ENCODE measurements at places on chromosomes 11 and 22. TPM values are rescaled to one million over a fixed set of nuclear protein-coding genes. Genes with fewer than 3 reads are reported as not detected.

The CCDC87 gene
- total RNA-seq = 2.0 TPM

DNA sequence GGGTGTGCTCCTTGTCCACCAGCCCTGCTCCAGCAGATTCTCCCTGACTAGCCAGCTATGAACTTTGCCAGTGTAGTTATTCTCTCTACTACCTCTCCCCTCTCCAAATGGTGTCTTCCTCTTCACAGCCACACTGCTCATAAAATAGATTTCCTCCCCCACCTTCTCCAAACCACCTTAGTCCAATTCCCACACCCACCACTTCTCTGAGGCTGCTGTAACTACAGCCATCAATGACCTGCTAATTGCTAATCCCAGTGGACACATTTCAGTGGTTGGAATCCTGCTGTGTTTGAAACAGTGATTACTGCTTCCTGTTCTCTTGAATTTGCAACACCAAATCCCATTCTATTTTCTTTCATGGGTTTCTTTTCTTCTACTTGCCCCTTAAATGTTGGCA is 23.4 kb downstream of the SYT9 start:
- H3K27me3 ChIP-seq = no peaks in the 10 kb centered on the region
- H3K36me3 ChIP-seq = no peaks in the 10 kb centered on the region
- no peaks in the 10 kb centered on the region for H3K4me1 ChIP-seq
- no peak overlapping the region for H3K27ac ChIP-seq

- H3K4me1 ChIP-seq = no peaks in the 10 kb centered on the region
- DNase-seq = no peak
- H3K36me3 ChIP-seq = no peaks in the 10 kb centered on the region
- no peaks in the 10 kb centered on the region for H3K27me3 ChIP-seq
Observed at GRCh38 chr11:116329354-116330090, 443.3 kb downstream of the BUD13 start.

DNA sequence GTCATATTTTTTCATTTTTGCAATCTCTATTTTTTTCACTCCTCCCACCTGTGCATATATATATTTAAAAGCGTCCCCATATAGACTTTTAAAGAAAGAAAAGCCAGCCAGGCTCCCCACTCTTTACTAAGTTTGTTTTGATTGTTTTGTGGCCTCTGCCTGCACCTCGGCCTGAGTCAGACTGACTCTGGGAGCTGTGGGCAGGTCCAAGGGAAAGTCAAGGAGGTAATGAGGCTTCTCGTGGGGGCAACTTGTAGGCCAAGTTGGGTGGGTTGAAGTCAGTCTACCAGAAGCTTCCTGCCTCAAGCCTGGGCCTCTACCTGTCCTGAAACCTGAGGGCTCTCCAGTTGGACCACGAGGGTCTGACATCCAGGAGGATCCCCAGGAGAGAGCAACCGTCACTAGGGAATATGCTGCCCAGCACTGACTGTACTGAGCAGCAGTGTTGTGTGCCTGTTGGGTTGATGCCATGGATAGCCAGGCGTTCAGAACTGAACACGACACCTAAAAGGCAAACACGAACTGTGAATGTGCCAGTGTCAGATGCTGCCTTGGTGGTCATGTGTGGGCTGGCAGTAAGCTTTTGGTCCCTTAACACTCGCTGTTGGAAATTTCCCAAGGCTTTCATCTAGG is 58.8 kb downstream of the BMAL1 start:
- no peak for DNase-seq
- no peaks in the 10 kb centered on the region for H3K36me3 ChIP-seq
- H3K4me3 ChIP-seq = no peak overlapping the region
- no peak overlapping the region for H3K27ac ChIP-seq
- peaks cover 22% of the 10 kb centered on the region for H3K4me1 ChIP-seq

The AIFM3 gene
- 2.7 TPM for total RNA-seq

GRCh38 chr11:85946221-85946620 is 91.0 kb downstream of the CCDC83 start:
- H3K4me1 ChIP-seq = no peaks in the 10 kb centered on the region
- H3K27ac ChIP-seq = no peak overlapping the region
- no peaks in the 10 kb centered on the region for H3K27me3 ChIP-seq
- no peak overlapping the region for H3K4me3 ChIP-seq
- no peak for DNase-seq
- no peaks in the 10 kb centered on the region for H3K36me3 ChIP-seq
